Stimulated activated CD4-positive, alpha-beta T cell treated with anti-CD3 and anti-CD28 coated beads, TNF-alpha, amount 100 ng/mL, for 4 hours (primary cell): ENCODE measurements at places on chromosomes 4 and X.

- no peak for DNase-seq
Observed at GRCh38 chr4:5517372-5517771, 191.0 kb downstream of the EVC2 start.

DNA sequence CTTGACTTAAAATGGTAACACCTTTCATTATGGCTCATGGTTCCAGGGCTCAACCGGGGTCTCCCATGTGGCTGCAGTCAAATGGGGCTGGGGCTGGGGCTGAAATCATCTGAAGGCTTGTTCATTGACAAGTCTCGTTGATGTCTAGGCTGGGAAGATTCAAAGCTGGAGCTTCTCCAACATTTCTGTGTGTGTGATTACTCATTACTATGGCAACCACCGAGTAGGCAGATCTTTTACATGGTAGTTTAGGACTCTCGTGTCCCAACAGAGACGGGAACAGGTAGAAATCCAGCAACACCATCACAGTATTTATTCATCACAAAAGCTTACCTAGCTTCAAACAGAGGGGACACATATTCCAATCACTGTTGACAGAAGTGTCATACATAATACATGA is 7.8 kb downstream of the YTHDC1 start:
- no peak for DNase-seq

DNA sequence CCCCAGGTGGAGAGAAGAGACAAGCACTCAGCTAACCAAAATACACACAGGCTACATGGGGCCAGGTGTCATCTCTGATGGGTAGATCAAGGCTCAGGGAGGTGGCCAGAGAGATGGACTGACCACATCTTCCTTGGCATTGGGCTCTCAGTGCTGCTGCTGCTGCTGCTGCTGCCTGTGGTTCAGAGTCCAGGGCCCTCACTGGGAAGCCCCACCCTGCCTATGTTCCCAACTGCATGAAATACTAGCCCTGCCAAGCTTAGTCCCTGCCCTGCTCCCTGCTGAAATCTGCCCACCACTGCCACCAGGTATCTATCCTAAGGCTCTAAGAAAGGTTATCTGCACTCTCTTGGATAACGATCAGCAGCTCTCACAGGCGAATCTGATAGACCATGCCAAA is 118.7 kb downstream of the EFHC2 start:
- DNase-seq: no peak

- no peak for DNase-seq
Observed at GRCh38 chr4:149486861-149487260, 328.8 kb downstream of the IQCM start.

DNA sequence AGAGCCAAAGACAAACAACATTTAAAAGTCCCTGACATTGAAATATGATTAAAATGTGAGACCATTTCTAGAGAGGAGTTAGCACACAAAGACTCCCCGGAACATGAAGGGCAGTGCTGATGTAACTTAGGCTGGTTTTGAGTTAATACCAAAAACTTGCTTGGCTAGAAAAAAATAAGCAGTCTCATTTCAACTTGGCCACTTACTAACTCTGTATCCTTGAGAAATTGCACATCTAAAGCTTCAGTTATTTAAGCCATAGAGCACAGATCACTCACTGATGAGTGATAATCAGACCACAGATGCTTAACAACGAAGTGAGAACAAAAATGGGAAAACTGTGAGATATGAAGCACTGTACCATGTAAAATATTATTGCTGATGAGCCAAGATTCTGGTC is 65.9 kb upstream of the MAOA start:
- DNase-seq: no peak

DNA sequence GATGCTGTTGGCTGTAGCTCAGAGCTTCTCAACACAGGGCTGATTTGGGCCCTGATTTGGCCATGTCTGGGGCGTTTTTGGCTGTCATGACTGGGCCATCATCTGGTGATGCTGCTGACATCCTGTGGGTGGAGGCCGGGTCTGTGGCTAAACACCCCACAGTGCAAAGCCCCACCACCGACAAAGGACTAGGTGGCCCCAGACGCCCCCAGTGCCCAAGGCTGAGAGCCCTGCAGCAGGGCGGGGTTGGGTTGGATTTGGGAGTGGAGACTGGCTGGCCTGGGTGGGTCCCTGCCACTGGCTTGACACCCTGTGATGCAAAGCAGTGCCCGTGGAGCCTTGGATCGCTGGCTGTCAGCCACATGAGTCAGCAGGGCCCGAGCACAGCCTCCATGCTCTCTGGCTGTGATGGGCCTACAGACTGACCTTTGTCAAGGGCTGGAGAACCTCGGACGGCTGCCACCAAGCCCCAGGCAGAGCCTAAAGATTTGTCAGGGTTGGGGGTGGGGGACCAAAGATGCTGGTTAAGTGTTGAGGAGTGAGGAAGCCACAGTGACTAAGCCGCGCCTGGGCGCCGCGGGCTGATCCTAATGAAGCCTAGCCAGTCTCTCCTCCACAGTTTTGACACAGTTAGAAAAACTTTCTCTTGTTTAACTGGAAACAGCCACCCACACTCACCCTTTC is 28.3 kb downstream of the CYTL1 start:
- DNase-seq: no peak

- DNase-seq: no peak
Observed at GRCh38 chrX:46791927-46792809, 33.2 kb upstream of the SLC9A7 start.

DNA sequence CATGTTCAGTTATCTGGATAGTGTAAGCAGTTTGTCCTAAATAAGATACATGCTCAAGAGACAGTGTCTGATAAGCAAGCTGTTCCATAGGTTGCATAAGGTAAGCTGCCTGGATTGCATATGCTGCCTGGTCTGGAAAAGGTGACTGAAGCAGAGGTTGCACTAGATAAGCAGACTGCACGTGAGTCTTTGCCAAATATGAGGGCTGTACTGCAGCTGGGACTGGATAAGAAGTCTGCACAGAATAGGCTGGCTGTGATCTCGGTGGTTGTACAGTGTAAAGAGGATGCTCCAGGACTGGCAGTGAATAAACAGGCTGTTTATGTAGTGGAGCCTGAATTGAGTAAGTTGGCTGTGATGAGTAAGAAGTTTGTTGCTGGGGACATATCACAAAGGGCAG is 68.9 kb downstream of the WNK3 start:
- DNase-seq: no peak

DNA sequence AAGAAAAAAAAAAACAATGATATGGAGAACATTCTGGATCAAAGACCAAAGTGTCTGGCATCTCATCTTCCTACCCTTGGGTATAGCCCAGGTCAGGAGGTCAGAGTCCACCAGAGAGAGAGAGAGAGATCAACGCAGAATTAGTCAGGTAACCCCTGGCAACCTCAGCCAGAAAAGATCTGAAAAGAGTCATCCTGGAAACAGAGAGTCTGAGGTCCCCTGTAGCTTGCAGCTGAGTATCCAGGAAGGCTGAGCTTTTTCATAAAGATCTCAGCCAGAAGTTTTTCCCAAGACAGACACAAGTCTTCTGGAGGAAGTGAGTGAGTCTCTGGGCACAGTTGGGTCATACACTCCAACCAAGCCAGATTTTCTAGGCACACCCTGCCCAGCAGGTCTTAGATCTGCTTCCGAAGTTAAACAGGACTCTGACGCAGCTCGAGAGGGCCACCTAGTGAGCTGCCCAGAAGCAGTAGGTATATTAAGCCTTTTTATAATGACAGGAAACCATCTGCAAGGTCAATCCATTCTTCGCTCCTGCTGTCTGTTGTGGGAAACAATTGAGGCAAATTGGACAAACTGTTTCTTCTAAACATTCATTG is 35.7 kb downstream of the ACE2 start:
- no peak for DNase-seq

DNA sequence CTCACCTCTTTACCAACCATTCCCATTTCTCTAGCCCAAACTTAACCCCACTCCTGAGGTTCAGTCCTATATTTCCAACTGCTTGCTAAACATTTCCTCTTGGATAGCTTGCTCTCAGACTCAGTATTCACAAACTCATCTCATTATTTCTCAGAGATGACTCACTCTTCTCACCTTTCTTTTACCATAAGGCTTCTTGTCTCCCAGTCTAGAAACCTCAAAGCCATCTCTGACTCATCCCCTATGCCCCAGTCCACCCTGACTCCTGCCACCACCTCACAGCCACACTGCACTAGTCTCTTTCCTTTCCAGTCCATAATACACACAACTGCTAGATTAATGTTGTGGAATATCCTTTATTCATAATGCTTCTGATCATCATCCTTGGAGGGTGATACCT is 4.8 kb downstream of the FRMPD3 start:
- DNase-seq: no peak

DNA sequence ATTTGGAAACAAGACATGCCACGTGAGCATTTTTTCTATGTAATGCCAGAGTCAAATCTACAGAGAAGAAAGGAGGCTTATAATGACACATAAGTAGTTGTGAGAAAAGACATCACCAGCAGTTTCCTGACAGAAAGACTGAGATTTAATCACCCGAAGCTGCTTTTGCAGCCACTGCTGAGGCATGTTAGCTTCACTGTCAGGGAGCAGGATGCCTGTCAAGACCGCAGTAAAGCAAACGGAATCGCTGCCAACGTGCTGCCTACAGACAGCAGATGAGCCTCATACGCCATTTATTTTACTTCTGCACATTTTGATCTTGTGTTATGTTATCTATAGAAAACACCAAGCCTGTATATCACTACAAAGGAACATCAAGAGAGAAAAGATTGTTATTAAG is 68.7 kb upstream of the NDST3 start:
- DNase-seq: no peak

- no peak for DNase-seq
Observed at GRCh38 chr4:100576570-100576969, 58.7 kb upstream of the EMCN start.

DNA sequence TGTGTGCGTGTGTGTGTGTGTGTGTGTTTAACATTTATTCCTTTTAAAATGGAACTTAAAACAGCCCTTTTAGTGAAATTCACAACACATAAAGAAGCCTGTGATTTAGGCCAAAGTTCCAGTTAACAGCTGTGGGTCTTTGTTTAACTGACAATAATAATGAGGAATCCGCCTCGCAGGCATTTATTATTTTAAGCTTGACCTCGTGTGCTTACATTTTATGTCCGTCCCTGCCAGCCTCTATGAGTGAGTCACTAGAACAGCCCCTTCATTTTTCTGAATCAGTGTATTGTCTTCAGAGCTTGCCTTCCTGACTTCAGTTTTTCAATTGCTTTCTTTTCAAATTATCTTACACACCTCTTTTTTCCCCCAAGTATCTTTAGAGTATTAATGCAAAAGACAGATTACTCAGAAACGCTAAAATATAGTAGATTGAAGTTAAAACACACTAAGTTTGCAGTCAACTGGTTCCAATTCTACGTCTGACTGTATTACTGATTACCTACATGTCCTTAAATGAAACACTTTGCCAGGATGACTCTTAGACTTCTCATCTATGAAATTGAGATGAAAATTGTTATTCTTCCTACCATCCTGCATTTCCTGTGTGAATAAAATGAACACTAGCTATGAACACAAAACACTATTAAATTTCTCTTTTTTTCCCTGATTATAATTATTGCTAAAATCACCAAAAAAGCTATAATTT is 319.6 kb upstream of the HS3ST1 start:
- DNase-seq: no peak

- no peak for DNase-seq
Observed at GRCh38 chr4:185933078-185933581, 121.1 kb upstream of the SORBS2 start.

DNA sequence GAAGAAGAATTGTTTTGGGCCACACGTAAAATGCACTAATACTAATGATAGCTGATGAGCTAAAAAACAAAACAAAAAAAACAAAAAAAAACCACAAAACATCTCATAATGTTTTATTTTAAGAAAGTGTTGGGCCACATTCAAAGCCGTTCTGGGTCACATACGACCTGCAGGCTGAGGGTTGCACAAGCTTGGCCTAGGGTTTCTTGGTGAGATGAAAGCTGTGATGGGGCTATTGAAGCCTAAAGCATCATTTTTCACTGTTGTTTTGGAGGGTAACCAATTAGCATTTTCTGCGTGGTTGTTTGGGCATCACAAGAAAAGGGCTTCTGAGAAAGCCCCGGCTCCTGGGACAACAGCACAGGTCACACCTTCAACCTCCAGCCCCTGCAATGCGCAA is 42.5 kb upstream of the ZNF157 start:
- no peak for DNase-seq

DNA sequence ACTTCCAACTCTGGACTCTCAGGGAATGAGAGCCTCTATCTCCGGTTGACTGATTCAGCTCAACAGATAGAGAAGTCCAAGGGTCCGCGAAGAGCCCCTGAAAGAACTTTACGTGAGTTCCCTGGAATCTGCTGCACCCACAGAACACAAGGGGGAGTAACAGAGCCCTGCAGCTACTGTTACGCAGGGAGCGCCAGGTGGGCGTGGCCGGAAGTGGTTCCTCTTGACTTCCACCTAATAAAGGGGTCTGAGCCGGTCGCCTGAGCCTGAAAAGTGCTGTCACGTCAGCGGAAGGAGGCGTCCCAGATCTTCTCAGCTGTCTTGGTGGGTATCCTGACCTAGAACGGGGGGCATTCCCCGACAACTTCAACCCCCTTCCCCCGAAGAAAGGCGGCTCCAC is at the start of gene MAGEB6:
Gene MAGEB6, plus strand, starts transcription at position 237 of the 400 bp plus-strand sequence. CDS start 1,407 bp downstream, outside the sequence.
- DNase-seq: no peak

DNA sequence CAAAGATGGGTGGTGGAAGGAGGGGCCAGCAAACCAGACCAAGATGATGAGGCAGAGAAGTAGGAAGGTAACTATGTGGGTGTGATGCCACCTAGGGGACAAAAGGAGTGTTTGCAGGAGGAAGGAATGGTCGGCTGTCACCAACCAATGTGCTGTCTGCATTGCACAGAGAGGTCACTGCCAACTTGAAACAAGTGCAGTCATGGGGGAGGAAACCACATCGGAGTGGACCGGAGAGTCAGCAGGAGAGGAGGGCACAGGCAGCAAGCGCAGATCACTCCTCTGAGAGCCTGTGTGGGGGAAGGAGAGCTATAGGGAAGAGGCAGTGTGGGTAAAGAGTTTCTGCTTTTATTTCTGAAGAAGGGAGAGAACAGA is 38.5 kb upstream of the FGFBP2 start:
- peak; percentile 8 for DNase-seq

DNA sequence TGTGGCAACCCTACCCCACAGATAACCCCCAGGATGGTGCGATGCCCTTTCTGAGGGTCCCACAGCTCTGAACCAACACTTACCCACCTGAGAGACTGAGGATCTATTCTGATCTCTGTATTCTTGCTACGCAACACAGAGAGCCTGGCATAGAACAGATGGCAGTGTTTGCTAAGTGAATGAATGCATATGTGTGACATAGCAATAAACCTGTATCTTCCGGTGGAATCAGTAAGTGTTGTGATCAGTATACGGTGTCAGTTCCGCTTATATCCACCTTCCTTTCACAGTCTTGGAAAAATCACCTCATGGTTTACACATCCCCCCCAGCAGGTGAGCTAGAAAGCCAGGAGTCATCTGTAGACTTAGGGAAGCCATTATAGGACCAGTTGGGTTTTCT is 5.9 kb upstream of the HSD17B10 start:
- DNase-seq: no peak

DNA sequence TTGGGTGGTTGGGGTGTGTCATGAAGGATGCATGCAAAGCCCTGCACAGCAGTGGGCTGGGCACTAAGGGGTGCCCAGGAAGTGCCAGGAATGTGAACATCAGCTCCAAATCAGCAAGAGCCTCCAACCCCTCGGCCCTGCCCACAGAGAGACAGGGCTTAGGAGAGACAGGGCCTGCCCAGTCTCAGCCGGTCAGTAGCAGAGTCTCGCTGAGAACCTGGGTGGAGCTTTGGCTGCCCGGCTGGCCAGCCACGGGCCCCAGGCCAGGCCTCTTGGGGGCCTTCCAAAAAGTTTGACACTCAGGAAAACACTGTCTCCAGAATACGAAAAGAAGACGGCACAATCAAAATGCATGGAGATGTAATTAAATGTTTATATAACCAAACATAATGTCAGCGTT is 4.3 kb upstream of the MXD4 start:
- no peak for DNase-seq
